ENCODE measurements at places on chromosomes 3 and 15. TPM values are rescaled to one million over a fixed set of nuclear protein-coding genes. Genes with fewer than 3 reads are reported as not detected.

DNA sequence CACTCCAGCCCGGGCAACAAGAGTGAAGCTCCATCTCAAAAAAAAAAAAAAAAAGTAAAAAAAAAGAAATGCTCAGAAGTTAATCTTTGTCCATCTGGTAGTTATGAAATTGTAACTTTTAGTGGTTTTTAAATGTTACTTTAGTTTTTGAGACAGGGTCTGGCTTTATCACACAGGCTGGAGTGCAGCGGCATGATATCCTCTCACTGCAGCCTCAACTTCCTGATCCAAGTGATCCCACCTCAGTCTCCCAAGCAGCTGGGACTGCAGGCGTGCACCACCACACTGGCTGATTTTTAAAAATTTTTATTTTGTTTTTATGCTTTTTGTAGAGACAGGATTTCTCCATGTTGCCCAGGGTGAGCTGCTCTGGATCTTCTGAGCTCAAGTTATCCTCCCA, 1.3 kb downstream of the RNU5B-1 start:
- H3K27me3 ChIP-seq: no peaks in the 10 kb centered on the region
- no peak for DNase-seq
- H3K4me1 ChIP-seq: no peaks in the 10 kb centered on the region
- no peaks in the 10 kb centered on the region for H3K36me3 ChIP-seq

DNA sequence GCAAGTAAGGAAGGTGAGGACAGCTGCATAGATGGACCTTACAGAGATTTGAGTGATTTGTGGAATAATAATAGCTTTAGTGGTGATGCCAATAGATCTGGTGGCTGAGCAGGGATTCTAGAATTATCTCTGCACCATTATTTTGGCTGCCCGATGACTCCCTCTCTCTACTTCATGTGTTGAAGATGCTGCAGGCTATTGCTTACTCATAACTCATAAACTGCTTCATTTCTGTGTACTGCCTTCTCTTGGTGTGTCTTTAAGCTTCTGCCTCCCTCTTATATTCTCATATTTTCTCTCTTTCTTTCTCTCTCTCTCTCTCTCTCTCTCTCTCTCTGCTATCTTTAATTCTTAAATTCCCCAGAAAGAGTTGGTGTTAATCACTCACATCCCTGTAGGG, 256.0 kb upstream of the TRIM42 start:
- no peaks in the 10 kb centered on the region for H3K36me3 ChIP-seq
- peaks cover 2% of the 10 kb centered on the region for H3K4me1 ChIP-seq
- H3K27ac ChIP-seq: no peak overlapping the region
- H3K27me3 ChIP-seq: no peaks in the 10 kb centered on the region
- DNase-seq: no peak

DNA sequence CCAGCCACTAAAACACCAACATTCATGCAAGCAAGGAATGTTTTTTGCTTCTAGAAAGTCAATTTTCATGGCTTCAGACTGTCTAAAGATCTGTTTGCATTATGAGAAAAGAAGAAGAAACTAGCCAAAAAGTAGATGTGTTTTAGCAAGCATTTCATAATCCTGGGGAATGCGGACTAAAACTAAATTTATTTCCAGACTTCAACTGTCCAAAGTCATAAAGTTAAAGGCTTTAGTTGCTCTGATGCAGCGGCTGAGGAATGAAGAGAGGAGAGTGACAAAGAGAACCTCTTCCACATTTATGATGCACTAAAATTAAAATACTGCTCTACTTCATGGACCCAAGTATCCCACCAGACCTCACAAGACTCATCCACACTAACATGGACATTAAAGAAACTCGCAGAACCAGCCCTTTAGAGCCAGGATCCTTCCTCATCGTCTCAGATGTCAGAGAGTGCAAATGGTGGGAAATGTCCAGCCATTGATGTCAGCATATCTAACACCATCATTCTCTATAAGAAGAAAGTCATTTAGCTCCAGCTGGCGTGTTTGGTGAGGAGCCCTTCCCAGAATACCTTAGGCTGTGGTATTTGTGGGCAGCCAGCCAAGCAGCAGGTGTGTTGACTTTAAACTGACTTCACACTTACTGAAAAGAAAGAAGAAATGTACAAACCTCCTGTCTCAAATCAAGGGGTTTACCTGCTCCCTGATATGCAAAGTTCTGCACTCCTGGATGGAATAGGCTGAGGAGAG, 17.4 kb downstream of the FYCO1 start:
- no peak for DNase-seq
- H3K4me1 ChIP-seq: no peaks in the 10 kb centered on the region
- no peak overlapping the region for H3K4me3 ChIP-seq
- H3K36me3 ChIP-seq: peaks cover 81% of the 10 kb centered on the region
- no peak overlapping the region for H3K27ac ChIP-seq

GRCh38 chr15:63586790-63587189, 10.4 kb upstream of the FBXL22 start:
- H3K27ac ChIP-seq: no peak overlapping the region
- no peaks in the 10 kb centered on the region for H3K27me3 ChIP-seq

OR5K2 gene
- not detected for total RNA-seq

GATM gene
- 1,079 TPM for total RNA-seq

SCAMP5 gene
- 0.50 TPM for total RNA-seq
